ENCODE measurements at places on chromosomes 1 and 21.

DNA sequence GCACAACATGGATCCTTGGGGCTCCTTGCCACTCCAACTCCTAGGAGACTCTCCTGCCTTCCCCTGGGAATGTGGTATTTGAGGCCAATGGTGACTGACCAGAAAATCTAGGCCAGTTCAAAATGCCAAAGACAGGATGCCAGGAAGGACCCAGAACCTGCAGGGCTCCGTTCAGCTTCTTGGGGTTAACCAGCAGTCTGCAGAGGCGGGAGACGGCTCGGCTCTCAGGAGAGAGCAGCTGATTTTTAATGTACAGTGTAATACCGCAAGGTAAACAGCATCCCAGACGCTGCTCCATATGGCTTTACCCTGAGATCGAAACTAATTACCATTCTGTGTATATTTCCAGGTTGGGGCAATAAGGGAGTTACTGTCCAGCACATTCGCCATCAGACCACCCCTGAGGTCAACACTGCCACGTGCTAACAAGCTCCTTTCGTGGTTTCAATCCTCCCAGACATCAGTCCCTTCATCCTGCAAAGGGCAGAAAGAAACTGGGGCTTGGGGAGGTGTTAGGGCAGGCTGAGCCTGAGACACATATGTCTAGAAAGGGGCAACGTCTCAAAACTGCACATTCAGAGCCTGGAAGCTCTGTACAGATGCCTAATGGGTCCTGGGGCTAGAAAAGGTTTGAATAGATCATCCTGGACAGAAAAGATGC is 16.7 kb downstream of the ITPKB start:
- no peak for DNase-seq

- DNase-seq: no peak
Measured at GRCh38 chr1:118264343-118264742, 79.3 kb upstream of the SPAG17 start.

DNA sequence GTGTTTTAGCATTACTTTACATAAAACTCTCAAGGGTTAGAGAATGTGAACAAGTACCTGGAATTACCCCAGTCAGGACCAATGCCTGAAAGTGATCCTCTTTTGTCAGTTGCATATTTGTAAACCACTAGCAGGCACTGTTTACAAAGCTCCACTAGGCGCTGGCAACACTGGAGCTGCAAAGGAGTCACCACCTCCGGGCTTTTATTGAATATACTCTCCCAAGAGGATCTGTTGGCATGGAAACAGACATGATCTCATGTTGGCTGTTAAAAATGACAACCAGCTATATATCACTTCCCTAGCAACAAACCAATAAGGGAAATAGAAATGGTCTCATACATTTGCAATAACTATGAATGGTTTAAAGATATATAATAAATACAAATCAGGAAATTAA is 116.0 kb downstream of the TTLL7 start:
- no peak for DNase-seq

- no peak for DNase-seq
Measured at GRCh38 chr1:227816750-227817446, 1.4 kb downstream of the PRSS38 start.

- DNase-seq: no peak
Measured at GRCh38 chr1:244662599-244662998, 9.7 kb downstream of the DESI2 start.

DNA sequence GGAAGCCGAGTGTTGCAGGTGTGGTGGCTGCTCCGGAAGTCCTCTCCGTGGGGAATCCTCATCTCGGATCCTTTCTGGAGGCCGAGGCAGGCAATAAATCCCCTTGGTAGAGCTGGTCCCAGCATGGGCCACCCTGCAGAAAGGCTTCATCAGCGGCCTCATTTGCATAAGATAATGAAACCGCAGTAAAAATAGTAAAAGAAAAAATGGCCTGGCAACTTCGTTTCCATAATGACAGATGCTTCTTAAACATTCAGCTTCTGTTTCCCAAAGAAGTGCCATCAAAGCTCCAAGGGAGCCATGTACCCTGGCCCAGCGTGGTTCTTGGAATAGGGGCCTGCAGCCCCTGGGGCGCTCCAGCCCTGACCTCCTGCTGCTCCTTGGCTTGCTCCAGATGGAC is 244.1 kb downstream of the GRIK3 start:
- no peak for DNase-seq

- DNase-seq: no peak
Measured at GRCh38 chr1:243390162-243390791, 134.4 kb downstream of the SDCCAG8 start.

GRCh38 chr1:96346719-96347118 is 374.9 kb upstream of the PTBP2 start:
- DNase-seq: no peak

DNA sequence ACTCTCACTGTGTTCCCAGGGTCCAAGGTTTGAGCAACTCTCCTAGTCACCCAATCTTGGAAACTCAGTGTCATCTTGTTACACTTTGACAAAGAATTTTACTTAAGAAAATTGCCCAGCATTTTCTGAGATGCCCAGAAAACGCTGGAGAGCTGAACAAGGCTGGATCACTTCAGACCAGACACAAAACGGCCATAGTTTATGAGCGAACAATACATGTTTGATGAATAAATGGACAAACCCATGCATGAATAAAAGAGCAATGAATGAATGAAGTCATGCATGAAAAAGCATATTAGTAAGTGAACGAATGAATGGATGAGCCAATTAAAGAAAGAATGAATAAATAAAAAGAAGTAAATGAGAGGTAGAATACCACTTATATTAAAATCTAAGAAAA is 103.8 kb downstream of the MATN1 start:
- DNase-seq: no peak

GRCh38 chr1:3904843-3905185 is 4.7 kb upstream of the C1orf174 start:
- DNase-seq: no peak

- no peak for DNase-seq
Measured at GRCh38 chr1:209080170-209080781, 503.2 kb upstream of the CAMK1G start.

- DNase-seq: no peak
Measured at GRCh38 chr21:27359141-27359540, 392.3 kb upstream of the ADAMTS5 start.

- DNase-seq: no peak
Measured at GRCh38 chr21:45388011-45388521, 16.9 kb upstream of the COL18A1 start.

- DNase-seq: no peak
Measured at GRCh38 chr1:2279210-2279639, 51.1 kb downstream of the SKI start.

- no peak for DNase-seq
Measured at GRCh38 chr1:225769687-225770086, 7.9 kb upstream of the SRP9 start.

- DNase-seq: no peak
Measured at GRCh38 chr1:243723050-243723449, 127.0 kb downstream of the AKT3 start.

GRCh38 chr1:231171623-231172197 is 9.9 kb downstream of the TRIM67 start:
- DNase-seq: no peak

DNA sequence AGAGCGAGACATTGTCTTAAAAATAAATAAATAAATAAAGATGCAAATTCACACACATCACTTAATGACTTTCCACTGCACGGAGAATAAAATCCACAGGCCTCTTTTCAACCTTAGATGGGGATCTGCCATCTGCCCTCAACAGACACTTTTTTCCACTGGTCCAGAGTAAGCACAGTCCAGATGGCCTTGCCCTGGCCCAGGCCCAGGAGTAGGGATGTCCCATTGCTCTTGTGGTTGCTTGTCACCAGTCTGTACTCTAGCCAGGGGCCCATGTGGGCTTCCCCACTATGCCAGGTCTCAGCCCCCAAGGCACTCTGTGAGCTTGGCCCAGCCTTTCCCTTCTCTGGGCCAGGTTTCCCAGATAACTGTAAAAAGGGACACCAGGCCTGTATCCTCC is 17.4 kb downstream of the PLOD1 start:
- DNase-seq: no peak
